Dermis blood vessel endothelial cell (primary cell): ENCODE measurements at places on chromosomes 16 and 17. TPM values are rescaled to one million over a fixed set of nuclear protein-coding genes. Genes with fewer than 3 reads are reported as not detected.
A peak's percentile ranks its signal among the peaks of the same experiment; 100 is the strongest.

GRCh38 chr16:12305847-12306801 is 329.6 kb downstream of the SNX29 start:
- DNase-seq = no peak

GRCh38 chr16:84496991-84497390 is 7.5 kb downstream of the MEAK7 start:
- DNase-seq = no peak

DNA sequence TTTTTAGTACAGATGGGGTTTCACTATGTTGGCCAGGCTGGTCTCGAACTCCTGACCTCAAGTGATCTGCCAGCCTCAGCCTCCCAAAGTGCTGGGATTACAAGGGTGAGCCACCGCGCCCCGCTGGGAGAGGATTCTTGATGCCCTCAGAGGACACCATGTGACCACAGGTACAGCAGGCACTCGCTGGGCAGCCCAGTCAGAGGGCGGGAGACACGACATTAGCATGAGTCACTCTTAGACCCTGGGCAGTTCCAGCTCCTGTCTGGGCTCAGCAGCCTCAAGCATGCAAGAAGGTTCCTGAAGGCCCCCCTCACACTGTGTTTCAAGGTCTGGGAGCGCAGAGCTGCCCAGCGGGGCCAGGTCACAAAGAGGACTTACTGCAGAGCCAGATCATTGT is 11.9 kb downstream of the STAC2 start:
- peak; percentile 18 for DNase-seq

- peak; percentile 7 for DNase-seq
Observed at GRCh38 chr16:82824408-82824807, 197.6 kb downstream of the CDH13 start.

GRCh38 chr17:77010667-77011066 is 130.1 kb upstream of the SEC14L1 start:
- DNase-seq = no peak

- DNase-seq = no peak
Observed at GRCh38 chr17:45818699-45819098, 26.0 kb upstream of the SPPL2C start.

GRCh38 chr17:8005357-8005756 is 2.9 kb downstream of the GUCY2D start:
- DNase-seq = no peak

DNA sequence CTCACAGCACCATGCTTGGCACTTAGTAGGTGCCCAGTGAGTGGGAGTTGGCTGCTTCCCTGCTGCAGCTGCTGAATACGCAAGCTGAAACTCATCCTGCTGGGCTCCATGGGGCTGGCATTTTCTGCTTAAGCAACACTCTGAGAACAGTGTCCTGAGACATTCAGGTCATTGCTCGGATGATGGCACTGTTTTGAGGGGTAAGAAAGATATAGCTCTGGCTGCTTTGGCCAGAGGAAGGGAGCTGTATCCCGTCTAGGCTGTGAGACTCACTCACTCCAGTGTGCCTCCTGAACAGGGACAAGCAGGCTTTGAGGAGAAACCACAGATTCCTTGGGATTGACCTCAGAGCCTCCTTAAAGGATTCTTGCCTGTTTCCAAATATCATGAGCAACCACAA is 120.5 kb downstream of the CLEC16A start:
- DNase-seq = no peak

UTS2R gene
- total RNA-seq = not detected in 2 replicates
